ENCODE measurements at places on chromosomes 6 and 20.

DNA sequence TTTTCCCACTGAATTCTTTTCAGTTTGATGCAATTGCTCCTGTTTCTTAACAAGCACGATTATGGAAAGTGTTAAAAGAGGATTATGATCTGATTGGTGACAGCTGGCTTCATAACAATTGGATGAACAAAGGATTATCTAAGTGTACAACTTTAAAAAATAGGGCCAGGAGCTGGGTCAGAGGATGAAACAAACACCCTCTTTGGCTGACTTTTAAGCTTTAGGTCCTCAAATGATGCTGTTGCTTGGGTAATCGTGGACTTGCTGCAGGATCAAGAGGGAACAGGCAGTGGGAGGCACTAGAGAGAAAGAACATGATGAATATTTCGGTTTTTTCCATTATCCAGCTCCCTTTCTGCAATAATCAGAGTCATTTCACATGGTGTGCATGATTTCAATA, 35.5 kb upstream of the TMX4 start:
- DNase-seq = no peak
- no peaks in the 10 kb centered on the region for H3K36me3 ChIP-seq
- H3K27me3 ChIP-seq = no peaks in the 10 kb centered on the region
- H3K4me3 ChIP-seq = no peak overlapping the region
- no peaks in the 10 kb centered on the region for H3K4me1 ChIP-seq

DNA sequence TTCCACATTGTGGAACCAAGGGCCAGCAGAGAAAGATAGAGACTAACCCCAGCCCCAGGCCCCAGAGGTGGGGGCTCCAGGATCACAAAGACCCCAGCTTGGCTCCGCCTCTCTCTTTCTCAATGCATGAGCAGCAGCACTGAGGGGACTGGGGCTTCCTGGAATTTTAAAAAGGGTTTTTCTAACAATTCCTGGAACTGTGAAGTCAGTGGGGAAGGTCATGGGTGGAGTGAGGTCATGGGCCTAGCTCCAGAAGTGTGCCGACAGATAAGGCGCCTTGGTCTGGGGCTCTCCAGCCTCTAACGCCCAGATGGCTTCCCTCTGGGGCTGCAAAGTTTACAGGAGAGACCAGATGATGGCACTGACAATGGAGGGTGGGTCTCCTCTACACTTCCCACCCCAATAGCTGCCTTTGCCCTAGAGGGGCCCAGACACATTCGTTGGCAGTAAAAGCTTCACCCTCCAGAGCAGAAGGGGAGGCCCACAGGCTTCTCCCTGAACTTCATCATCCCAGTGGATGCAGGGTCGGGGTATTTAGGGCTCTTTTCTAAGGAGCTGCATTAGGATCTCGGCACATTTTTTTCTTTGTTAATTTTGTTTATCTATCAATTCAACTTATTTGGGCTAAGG, 46.9 kb upstream of the CD93 start:
- H3K27me3 ChIP-seq = no peaks in the 10 kb centered on the region
- peak overlapping the region; percentile 88 for H3K27ac ChIP-seq
- H3K4me3 ChIP-seq = no peak overlapping the region
- peak; percentile 65 for DNase-seq

GRCh38 chr6:136012198-136012887, 160.8 kb downstream of the PDE7B start:
- H3K4me1 ChIP-seq = peaks cover 61% of the 10 kb centered on the region
- H3K27me3 ChIP-seq = no peaks in the 10 kb centered on the region
- no peak overlapping the region for H3K4me3 ChIP-seq
- no peak for DNase-seq

DNA sequence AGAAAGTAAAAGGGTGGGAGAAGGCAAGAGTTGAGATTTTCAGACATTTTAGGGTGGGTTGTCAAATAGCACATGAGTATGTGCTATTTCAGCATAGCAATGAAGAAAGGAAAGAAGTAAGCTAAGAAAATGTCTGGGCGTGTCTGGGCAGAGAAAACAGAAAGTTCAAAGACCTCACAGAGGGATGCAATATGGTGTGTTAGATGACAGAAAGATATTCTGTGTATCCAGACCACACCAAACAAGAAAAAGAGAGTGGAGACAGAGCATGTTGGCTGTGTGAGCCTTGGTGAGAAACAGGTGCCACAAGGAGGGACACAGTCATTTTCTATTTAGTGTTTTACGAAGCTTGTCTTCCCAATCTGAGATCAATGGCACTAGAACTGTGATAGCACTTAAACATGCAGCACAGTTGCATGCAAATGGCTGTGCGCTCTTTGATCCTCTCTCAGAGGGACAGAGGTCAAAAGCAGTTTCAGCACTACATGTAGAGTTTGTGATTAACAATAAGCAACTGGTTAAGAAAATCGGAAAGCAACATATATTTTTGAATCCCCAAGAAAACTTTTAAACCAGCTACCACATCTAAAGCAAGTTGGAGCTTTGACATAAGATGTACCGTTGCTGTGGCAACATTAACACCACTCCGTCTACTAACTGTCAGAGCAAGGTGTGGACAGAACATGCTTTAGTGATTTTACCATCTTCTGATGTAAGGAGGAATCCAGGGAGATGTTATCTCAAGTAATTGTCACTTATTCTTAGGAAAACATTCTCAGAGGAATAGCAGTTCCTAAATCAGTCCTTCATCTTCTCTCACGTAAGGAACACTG, 515.5 kb upstream of the NOX3 start:
- DNase-seq = no peak
- H3K27me3 ChIP-seq = no peaks in the 10 kb centered on the region
- no peak overlapping the region for H3K4me3 ChIP-seq
- H3K27ac ChIP-seq = no peak overlapping the region
- H3K36me3 ChIP-seq = no peaks in the 10 kb centered on the region

- no peak for DNase-seq
- H3K4me1 ChIP-seq = no peaks in the 10 kb centered on the region
- no peak overlapping the region for H3K27ac ChIP-seq
Measured at GRCh38 chr6:70072540-70073179, 206.3 kb downstream of the COL19A1 start.

- no peaks in the 10 kb centered on the region for H3K27me3 ChIP-seq
- no peak for DNase-seq
Measured at GRCh38 chr6:112241820-112242429, 12.4 kb downstream of the LAMA4 start.

GRCh38 chr6:82178077-82178758, 69.3 kb downstream of the IBTK start:
- no peak overlapping the region for H3K27ac ChIP-seq
- no peak for DNase-seq
- no peaks in the 10 kb centered on the region for H3K27me3 ChIP-seq
- H3K36me3 ChIP-seq = peaks cover 5% of the 10 kb centered on the region

GRCh38 chr6:21668795-21669194, 75.2 kb downstream of the SOX4 start:
- H3K36me3 ChIP-seq = no peaks in the 10 kb centered on the region
- H3K4me1 ChIP-seq = peaks cover 31% of the 10 kb centered on the region
- no peak overlapping the region for H3K4me3 ChIP-seq
- no peak overlapping the region for H3K27ac ChIP-seq
- no peak for DNase-seq
- peaks cover 54% of the 10 kb centered on the region for H3K27me3 ChIP-seq

- no peak overlapping the region for H3K27ac ChIP-seq
- no peak for DNase-seq
- H3K4me3 ChIP-seq = no peak overlapping the region
- H3K36me3 ChIP-seq = no peaks in the 10 kb centered on the region
Measured at GRCh38 chr20:57633945-57634491, 13.8 kb upstream of the ZBP1 start.

GRCh38 chr20:38806855-38807655, 1.6 kb downstream of the PPP1R16B start:
- no peaks in the 10 kb centered on the region for H3K36me3 ChIP-seq
- peak overlapping the region; percentile 84 for H3K27ac ChIP-seq

Measured in heart right ventricle (tissue), 16 donors.